ENCODE measurements at places on chromosomes 12 and 14. TPM values are rescaled to one million over a fixed set of nuclear protein-coding genes. Genes with fewer than 3 reads are reported as not detected.

IL22 gene
- not detected for total RNA-seq

DNA sequence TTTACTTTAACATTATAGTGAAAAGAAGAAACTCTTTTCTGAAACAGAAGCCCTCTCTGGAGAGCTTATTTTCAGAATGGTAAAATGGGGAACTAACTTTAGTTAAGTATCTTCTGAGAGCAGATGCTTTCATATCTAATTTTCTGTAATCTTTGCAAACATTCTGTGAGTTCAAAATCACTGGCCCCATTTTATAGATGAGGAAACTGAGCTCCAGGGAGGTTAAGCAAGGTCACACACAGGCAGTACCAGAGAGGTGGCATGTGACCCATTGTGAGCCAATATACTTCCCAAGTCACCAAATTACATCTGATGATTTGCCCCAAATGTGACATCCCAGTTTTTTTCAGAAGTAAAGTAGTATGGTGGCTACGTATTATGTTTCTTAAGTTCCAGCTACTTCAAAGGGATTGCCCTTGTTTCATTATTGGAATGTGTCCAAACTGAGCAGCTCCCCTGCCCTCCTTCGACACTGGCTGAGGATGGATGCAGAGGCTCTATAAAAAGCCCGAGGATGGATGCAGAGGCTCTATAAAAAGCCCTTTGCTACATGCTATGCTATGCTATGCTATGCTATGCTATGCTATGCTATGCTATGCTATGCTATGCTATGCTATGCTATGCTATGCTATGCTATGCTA, 36.2 kb upstream of the NUDT4 start:
- no peak for DNase-seq

DNA sequence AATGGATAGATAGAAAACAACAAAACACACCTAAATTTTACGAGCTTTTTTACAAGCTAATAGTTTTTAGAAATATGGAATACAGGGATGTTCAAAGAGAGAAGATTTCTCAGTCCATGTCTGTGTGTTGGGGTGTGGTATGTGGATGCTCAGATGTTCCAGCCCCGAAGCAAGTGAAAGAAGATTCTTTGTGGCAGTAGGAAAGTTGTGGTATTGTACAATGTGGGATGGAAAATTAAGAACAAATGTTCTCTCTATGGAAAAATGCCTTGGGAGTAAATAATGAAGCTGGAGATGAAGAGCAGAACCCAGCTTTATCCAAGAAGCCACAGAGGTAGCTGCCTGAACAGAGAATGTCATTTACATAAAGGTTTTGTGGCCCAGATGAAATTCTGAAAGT, 150.3 kb upstream of the PRKD1 start:
- DNase-seq, result no peak

GRCh38 chr12:99619389-99620158, 28.0 kb upstream of the GARIN6 start:
- DNase-seq, result no peak

DNA sequence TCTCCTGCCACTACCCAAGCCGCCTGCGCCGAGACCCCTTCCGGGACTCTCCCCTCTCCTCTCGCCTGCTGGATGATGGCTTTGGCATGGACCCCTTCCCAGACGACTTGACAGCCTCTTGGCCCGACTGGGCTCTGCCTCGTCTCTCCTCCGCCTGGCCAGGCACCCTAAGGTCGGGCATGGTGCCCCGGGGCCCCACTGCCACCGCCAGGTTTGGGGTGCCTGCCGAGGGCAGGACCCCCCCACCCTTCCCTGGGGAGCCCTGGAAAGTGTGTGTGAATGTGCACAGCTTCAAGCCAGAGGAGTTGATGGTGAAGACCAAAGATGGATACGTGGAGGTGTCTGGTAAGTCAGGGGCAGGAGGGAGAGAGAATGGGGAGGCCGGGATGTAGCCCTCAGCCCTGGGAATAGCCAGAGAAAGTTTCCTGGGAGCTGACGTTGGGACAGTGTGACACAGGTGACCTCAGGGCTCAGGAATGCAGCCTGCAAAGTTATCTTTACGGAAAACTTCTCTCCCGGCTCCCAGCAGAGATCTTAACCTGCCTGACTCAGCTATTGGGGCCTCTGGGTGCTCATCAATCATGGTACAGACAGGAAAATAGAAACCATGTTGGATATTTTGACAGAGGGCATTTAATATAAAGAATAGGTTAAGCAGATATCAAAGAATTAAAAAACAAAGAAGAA, 747 bp downstream of the HSPB8 start:
- peak; percentile 42 for DNase-seq

- DNase-seq, result no peak
Measured at GRCh38 chr14:104633276-104634137, 28.9 kb upstream of the TMEM179 start.

- no peak for DNase-seq
Measured at GRCh38 chr12:52223406-52224039, 9.5 kb upstream of the KRT7 start.

- no peak for DNase-seq
Measured at GRCh38 chr14:74508292-74508731, 14.7 kb downstream of the ISCA2 start.

DNA sequence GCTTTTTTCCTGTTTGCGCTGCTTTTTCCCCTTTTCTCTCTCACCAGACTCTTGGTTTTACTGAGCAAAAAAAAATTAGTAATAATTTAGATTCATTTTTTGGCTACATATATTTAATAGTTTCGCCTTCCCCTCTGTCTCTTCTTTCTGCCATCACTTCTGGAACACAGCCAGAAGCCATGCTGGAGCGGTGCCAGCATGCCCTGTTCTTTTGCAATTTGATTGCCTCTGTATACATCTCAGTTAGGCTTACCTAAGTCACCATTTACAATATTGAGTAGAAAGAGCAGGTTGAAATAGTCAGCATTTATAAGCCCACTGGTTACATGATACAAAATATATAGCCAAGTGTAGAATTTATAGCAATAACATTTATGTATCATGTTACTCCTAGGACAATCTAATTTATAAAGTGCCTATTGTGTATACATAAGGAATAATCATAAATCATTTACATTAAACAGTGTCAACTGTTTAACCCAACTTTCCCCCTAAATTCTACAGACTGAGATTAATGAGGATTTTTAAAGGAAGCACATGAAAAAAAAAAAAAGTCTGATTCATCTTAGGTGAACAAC, 413.8 kb upstream of the SOX5 start:
- DNase-seq, result no peak

DNA sequence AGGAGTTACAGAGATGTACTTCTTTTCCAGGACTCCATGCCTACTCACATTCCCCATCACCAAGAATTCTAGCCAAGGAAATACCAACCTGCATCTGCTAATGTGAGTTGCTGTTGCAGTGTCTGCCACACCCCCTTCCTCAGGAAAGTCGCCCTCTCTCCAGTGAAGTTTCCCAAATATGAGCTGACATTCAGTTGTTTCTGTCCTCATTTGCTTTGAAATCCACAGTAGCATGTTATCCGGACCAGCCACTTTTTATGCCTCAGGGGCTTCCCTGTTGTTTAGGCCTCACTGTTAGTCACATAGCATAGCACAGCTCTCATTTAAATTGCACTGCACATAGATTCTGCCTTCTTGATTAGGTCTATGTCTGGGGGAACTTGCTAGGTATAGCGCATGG, 212.4 kb downstream of the EGLN3 start:
- DNase-seq, result no peak

GRCh38 chr14:39217214-39217879, 16.4 kb upstream of the MIA2 start:
- no peak for DNase-seq

- DNase-seq, result no peak
Measured at GRCh38 chr12:27577688-27578087, 53.7 kb downstream of the PPFIBP1 start.

AQP2 gene
- total RNA-seq, result 0.29 TPM
